ENCODE measurements at places on chromosomes 7 and 10.
A peak's percentile ranks its signal among the peaks of the same experiment; 100 is the strongest.

DNA sequence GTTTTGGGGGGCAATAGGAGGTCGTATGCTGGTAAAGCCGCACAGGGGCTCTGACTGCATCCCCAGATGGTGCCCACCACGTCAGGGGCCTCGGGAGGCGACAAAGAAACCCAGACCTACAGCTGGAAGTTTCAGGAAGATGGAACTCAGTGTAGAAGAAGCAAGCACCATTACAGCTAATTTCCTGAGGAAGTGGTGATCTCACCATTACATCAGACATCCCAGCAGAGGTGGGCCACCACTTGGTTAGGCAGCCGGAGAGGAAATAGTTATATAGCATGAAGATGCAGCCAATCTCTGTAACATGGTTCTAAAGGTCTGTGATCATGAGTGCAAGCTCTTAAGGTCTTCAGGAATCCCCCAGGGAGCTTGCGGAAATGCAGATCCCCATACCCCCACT, 127.3 kb upstream of the PCBD1 start:
- DNase-seq: no peak

- no peak for DNase-seq
These were observed 106.4 kb upstream of the GJD4 start for GRCh38 chr10:35498693-35499092.

DNA sequence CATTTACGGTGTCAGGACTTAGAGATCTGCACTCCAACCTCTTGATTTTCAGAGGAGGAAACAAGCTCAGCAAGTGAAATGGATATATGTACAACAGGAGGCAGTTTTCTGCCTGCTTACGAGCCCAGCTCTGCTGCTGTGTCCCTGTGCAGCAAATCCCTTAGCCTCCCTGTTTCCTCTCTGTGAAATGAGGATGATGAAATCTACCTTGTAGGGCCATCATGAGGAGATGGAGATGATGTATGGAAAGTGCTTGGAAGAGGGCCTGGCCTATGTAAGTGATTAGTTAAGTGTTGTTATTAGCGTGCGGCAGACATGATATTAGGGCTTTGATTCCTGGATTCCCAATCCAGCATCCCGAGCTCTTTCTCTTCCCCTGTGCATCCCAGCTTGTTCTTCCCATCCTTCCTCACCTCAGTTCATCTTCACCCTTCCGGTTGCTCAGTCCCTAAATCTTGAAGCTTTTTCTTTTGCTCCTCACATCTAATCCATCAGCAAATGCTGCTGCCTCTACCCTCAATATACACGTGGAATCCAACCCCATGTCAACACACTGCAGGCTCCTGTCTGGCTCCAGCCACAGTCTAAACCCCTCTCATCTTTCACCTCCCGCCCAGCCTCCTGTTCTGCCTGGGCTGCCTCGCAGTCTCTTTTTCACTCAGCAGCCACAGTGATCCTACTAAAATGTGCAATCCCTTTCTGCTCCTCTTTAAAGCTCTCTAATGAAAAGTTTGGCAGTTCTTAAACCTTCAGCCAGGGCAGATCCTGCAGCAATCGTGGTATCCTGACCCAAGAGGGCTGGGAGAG, 113.8 kb downstream of the MARCHF5 start:
- no peak for DNase-seq

DNA sequence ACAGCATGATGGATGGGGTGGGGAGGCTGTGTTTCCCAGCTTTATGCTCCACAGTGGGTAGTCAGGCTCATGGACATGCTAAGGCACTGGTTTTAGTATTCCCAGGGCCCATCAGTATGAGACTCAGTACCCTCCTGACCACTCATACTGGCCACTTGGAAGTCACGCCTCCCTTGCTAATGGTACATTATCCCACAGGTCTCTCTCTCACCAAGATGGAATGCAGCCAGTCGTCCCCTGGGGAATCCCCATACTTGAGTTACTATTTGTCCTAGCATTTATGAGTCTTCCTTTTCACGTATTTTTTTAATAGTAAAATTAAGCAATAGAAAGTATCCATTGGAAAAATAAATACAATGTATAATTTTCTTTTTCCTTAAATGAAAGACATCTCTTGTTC, 80.6 kb upstream of the TBX20 start:
- DNase-seq: no peak

GRCh38 chr7:16668049-16668858, 22.3 kb downstream of the BZW2 start:
- no peak for DNase-seq

- DNase-seq: no peak
These were observed 926.7 kb upstream of the ZNF722 start for GRCh38 chr7:63071920-63072319.

DNA sequence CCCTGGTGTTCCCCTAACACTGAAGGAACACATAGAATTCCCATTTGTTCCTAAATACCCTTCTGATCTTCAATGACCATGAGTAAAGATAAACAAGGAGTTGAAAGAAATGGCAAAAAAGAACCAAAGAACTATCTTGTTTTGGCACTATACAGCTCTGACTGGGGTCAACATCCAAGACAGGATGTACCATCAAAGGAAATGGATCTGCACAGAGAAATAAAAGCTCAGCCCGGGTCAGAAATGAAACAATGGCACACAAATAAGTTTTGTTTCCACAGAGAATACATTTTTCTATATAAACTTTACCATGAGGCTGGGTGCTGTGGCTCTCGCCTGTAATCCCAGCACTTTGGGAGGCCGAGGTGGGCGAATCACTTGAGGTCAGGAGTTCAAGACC, 18.0 kb upstream of the USP54 start:
- DNase-seq: no peak

- DNase-seq: no peak
These were observed 1152.3 kb upstream of the C7orf33 start for GRCh38 chr7:147438216-147438615.

DNA sequence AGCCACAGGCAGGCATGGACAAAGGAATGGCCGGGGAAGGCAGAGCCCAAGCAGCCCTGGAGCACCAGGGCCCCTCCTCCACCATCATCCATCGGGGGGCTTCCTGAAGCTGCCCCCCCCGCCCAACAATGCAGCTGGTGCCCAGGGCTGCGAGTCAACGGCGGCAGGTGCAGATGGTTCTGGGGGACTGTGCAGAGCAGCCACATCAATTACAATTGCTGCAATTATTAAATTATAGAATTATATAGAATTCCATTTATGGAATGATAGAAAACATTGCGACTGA, 28.3 kb downstream of the EBF3 start:
- no peak for DNase-seq

DNA sequence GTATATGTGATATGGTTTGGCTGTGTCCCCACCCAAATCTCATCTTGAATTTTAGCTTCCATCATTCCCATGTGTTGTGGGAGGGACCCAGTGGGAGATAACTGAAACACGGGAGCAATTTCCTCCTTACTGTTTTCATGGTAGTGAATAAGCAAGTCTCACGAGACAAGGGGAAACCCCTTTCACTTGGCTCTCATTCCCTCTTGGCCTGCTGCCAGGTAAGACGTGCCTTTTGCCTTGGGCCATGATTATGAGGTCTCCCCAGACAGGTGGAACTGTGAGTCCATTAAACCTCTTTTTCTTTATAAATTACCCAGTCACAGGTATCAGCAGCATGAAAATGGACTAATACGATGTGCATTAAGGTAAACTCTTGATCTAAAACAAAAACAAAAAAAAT, 357.1 kb upstream of the AOAH start:
- DNase-seq: no peak

- no peak for DNase-seq
These were observed 255.5 kb downstream of the AGMO start for GRCh38 chr7:15306296-15306695.

- no peak for DNase-seq
These were observed 121.6 kb downstream of the IDE start for GRCh38 chr10:92452313-92452712.

DNA sequence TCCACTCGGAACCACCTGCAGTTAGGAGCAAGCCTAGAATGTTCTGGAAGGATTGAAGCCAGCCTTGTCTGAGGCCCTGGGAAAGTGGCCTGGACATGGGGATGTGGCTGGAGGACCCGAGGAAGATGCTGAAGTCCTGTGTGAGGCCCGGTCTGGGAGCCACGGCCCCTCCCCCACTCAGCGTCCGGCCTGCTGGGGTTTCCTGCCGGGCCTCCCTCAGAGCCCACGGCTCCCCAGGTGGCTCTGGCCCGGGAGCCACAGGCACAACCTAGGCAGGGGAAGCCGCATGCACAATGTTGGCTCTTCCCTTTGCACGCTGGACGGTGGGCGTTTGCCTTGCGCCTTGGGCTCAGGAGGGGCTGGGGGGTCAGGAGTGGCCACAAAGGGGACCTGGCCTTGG, 39.0 kb downstream of the UNCX start:
- no peak for DNase-seq

GRCh38 chr7:63041786-63042185, 956.9 kb upstream of the ZNF722 start:
- no peak for DNase-seq

GRCh38 chr7:1768832-1769231, 98.8 kb downstream of the ELFN1 start:
- no peak for DNase-seq

DNA sequence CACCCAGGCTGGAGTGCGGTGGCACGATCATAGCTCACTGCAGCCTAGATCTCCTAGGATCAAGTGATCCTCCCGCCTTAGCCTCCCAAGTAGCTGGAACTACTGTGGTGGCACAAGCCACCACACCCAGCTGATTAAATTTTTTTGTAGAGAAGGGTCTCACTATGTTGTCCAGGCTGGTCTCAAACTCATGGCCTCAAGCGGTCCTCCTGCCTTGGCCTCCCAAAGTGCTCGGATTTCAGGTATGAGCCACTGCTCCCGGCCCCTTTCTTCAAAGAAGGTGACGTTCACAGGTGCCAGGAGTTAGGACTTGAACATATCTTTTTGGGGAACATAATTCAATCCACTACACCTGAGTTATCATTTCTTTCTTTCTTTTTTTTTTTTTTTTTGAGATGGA, 2.9 kb upstream of the TTYH3 start:
- no peak for DNase-seq

GRCh38 chr7:17333221-17333620, 34.8 kb downstream of the AHR start:
- peak; percentile 24 for DNase-seq

DNA sequence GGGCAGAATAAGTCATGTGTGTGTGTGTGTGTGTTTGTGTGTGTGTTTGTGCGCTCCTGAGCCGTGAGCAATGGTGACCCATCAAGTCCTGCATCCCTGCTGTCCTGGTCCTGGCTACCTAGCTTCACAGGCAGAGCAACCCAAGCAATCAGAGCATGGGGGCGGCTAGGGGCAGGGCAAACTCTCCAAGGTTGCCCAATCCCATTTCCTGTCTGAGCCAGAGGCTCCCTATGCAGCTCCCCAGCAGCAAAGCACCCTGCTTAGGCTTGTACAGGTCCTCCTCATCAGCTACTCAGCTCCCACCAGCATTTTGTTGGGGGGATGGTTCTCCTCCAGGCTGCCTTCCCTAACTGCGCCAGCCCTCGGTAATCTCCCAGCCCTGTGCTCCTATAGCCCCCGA, 31.1 kb upstream of the CRHR2 start:
- DNase-seq: no peak

GRCh38 chr10:43874984-43875383, 226.3 kb upstream of the ZNF32 start:
- DNase-seq: no peak

DNA sequence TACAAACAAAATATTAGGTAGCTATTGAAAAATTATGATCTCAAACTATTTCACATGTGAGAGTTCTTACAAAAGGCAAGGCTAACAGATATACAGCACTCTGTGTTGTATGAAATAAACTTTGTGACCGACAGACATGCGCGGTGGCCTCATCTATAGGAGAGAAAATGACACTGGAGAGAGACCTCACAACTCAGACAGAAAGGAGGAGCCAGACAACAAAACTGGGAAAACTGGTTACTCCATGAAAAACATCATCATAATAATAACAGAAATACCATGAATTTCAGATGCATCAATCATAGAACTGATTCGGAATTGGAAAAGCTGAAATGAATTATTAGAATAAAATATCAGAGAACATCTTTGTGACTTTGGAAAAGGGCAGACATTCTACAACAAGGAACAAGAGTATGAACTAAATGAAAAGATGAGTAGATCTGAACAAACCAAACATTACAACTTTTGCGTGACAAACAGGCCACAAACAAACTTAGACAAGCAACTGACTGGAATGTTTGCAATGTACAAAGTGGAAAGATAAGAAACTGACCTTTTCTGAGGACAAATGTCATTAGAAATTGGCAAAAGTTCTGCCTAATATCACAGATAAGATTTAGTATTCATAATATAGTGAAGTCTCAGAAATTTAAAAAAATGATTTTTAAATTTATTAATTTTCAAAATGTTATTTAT, 69.3 kb downstream of the TNS3 start:
- no peak for DNase-seq

DNA sequence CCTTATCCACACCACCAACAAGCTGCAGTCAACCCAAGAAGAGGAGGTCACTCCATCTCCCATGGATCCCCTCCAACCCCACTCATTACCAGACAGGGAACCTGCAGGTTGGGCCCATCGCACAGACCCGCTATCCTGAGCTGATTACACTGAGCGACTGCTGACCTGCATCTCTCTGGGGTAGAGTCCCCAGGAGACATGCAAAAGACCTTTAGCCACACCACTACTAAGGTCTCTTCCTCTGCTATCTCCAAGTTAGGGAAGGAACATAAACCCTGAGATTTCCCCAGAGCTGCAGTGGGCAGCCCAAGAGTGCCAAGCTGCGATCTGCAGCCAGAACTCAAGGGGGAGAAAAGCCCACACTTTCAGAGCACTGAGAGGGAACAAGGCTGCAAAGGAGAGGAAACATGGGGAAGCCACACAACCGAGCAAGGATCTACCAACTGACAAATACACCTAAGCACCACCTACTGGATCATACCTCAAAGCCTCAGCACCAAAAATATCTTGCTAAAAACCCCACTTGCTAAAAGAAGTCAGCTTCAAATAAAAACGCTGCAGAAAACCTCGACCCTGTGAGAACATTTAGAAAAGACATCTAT, 298.2 kb downstream of the SORCS1 start:
- no peak for DNase-seq

GRCh38 chr10:102264371-102264770, 19.0 kb downstream of the GBF1 start:
- no peak for DNase-seq

GRCh38 chr7:137590756-137591305, 247.3 kb upstream of the PTN start:
- DNase-seq: no peak

DNA sequence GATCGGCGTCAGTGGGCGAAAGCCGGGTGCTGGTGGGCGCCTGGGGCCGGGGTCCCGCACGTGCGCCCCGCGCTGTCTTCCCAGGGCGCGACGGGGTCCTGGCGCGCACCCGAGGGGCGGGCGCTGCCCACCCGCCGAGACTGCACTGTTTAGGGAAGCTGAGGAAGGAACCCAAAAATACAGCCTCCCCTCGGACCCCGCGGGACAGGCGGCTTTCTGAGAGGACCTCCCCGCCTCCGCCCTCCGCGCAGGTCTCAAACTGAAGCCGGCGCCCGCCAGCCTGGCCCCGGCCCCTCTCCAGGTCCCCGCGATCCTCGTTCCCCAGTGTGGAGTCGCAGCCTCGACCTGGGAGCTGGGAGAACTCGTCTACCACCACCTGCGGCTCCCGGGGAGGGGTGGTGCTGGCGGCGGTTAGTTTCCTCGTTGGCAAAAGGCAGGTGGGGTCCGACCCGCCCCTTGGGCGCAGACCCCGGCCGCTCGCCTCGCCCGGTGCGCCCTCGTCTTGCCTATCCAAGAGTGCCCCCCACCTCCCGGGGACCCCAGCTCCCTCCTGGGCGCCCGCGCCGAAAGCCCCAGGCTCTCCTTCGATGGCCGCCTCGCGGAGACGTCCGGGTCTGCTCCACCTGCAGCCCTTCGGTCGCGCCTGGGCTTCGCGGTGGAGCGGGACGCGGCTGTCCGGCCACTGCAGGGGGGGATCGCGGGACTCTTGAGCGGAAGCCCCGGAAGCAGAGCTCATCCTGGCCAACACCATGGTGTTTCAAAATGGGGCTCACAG, 1.1 kb downstream of the EGFR start:
- no peak for DNase-seq

Measured in NCI-H1417 treated with DMSO at 0.1 percent for 48 hours (cell line).